Substantia nigra (tissue), 51 donors: ENCODE measurements at places on chromosomes 6 and 20.

GRCh38 chr6:111996144-111996865 is 57.6 kb upstream of the CCN6 start:
- DNase-seq = no peak

DNA sequence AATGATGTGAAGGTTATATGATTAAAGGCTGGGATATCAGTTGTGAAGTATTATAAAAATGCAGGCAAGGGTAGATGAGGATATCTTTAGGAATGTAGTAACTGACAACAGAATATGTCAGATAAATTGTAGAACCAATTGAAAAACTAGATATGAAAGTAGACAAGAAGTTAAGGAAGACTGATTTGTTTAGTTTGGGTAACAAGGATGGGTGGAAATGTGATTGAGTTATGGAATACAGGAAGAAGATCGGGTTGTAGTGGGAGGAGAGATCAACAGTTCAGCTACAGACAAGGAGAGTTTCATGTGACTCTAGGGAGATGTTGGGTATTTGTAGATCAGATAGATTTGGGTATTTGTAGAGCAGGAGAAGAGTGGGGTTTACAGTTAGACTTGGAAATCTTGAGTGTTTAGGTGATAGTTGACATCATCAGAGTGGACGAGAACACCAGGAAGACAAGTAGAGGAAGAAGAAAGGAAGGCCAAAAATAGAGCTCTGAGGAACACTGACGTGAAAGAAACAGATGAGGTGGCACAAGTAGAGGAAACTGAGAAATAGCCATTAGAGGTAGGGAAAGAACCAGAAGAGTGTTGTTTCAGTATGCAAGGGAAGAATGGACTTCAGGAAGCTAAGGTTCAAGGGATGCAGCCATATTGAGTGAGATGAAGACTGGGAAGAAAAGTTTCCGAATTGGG is 12.1 kb upstream of the TSPYL1 start:
- DNase-seq = no peak

DNA sequence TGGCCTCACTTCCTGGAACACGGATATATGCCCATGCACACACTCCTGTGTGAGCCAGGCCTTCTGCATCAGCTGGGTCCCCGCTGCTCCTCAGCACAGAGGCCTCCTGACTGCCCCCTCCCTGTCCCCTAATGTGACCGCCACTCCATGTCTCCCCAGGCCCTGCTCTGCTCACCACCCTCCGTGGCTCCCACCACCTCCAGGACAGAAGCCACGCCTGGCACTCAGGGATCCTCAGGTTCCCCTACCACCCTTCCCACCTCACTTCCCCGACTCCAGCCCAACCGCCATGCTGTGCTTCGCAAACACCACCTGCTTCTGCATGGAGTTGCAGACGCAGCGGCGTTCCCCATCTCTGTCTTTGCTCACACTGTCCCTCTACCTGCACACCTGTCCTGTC is 4.3 kb upstream of the SRC start:
- DNase-seq = no peak

DNA sequence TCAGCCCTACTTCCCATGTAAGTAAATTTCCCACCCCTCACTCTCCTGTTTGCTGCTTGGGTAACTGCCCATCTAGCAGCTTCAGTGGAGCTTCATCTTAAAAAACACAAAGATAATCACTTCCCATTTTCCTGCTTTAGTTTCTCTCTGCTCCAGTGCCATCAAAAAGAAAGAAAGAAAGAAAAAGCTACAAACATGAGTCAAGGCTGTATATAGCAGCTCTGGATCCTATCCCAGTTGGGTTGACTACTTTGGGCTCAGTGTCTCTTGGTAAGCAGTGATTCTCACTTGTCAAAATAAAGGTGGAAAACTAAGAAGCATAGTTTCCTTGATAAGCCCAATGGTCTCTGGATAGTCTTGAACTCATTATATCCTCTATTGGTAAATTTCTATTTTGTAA is 48.7 kb upstream of the SRPK1 start:
- DNase-seq = no peak

DNA sequence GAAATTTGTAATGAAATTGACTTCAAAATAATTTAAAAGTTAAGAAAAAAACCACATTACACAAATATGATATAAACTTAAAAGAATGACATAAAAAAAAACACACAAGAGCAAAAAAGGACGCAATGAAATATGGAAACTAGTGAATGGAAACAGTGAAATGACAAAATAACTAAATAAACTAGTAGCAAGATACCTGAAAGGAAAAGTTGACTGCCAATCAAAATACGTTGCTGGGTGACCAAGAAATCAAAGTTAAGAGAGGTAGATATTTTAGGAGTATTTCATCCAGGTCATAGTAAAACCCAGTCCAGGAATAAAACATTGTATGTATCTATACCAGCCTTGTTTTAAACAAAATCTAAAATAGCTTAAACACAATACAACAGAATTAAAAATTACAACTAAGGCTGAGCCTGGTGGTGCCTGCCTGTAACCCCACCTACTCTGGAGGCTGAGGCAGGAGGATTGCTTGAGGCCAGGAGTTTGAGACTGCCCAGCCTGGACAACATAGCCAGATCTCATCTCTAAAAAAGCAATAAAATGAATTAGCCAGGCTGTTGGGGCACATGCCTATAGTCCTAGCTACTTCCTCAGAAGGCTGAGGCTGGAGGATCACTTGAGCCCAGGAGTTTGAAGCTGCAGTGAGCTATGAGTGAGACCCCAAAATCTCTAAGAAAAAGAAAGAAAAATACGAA is 22.0 kb downstream of the C6orf15 start:
- DNase-seq = no peak

- no peak for DNase-seq
Observed at GRCh38 chr6:107293350-107293749, 166.0 kb downstream of the PDSS2 start.

GRCh38 chr6:168438783-168439520 is 2.0 kb upstream of the SMOC2 start:
- DNase-seq = no peak

GRCh38 chr6:131134980-131135243 is 355 bp upstream of the AKAP7 start:
- no peak for DNase-seq

DNA sequence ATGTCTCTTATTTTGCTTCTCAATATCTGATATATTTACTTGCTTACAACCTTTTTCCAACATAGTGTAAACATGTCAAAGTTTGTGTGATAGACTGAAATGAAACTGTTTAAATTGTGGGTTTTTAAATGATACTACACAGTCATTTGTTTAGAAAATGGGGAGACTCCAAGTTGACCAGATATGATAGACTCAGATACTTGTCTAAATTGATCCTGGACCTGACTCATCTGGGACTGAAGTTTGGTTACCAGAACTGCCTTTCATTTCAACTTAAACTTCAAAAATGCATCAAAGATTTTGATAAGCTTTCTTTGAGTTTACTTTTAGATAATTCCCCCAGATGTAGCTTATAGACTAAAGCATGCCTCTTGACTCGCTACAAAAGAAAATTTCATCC is 27.0 kb upstream of the PRL start:
- DNase-seq = no peak

DNA sequence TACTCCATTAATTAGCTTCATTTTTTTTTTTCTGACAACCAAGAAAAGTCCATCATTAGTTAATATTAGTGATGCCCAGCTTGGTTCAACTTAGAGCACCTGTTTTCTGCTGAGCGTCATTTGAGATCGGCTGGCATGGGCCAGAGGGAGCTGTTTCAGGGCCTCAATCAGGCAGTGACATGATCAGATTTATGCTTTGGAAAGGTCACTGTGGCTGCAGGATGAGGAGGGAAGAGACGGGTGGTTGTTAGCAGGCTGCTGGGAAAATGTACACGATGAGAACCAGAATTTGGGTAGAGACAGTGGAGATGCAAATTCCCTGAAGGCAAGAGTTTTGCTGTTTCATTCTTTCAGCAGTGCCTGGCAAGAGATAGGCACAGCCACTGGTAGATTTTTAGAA is 4.4 kb upstream of the STX16 start:
- no peak for DNase-seq

DNA sequence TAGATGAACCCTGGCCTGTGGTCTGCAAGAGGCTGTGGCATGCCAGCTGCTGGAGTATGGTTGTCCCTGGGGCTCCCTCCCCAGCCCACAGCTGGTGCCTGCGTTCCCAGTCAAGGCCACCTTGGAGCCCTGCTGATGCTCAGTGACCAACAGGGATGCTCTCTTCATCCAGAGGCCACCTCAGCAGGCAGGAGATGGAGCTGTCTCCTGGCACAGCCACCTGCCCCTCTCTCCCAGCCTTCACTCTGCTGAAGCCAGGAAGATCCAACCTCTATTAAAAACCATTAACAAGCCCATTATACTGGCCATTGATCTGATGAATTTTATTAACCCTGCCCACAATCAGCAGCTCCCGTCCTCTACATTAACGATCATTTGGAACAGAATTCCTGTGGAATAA is 40.4 kb downstream of the ADTRP start:
- DNase-seq = no peak

- DNase-seq = no peak
Observed at GRCh38 chr20:21511850-21512633, 1.8 kb downstream of the NKX2-2 start.

DNA sequence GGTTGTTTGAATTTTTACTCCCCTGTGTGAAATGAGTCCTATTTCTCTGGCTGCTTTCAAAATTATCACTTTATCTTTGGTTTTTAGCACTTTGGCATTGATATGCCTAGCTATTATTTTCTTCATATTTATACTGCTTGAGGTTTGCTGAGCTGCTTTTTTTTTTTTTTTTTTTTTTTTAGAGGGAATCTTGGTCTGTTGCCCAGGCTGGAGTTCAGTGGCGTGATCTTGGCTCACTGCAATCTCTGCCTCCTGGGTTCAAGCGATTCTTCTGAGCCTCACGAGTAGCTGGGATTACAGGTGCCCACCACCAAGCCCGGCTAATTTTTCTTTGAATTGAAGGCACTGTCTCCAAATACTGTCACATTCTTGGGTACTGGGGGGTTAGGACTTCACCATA is 40.6 kb downstream of the STXBP5 start:
- no peak for DNase-seq

GRCh38 chr6:45870531-45870930 is 145.1 kb downstream of the CLIC5 start:
- no peak for DNase-seq

GRCh38 chr6:90100059-90100665 is 196.5 kb downstream of the BACH2 start:
- no peak for DNase-seq

DNA sequence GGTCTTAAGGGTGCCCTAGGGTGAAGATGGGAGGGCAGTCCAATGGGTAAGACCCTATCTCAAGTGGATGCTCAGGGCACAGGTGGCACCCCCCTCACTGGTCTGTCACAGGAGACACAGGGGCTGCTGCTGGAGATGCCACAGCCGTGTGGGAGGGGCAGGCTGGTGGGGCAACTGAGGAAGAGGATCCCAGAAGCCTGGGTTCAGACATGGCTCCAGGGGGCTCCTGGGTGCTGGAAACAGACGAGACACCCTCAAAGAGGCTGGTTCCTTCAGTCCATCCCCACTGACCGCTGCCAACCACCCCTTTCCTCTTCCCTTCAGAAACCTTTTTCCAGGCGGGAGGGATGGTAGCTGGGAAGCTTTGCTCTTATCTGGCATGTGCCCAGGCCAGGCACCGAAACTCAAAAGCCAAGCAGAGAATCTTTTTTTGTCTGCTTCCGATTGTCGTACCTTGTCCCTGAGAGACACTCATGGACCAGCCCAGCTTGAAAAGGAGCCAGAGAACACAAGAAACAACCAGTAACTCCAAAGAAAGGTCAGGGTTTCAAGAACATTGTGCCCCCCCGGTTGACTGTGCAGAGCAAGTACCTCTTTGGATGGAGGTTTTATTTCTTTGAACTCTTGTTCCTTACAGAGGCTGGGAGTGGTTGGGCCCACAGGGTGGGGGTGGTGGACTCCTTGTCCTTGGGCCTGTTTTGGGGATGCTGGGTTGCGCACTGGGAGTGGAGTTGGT is 28.5 kb upstream of the EMILIN3 start:
- DNase-seq = no peak

DNA sequence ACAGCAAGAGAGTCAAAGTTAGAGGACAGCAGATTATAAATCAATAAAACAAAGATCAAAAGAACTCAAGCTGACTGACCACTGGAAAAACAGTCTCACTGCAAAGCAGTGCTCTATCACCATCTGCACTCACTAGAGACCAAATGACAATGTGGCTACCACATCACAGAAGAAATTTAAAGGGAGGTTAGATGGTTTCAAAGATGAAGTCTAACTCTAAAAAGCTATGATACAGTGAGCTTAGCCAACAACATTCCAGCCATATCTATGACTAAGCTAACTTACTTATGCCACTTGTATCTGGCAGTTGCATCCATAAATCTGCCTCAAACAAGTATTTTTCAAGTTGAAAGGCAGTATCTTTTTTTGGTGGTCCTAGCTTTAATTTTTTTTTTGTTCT is 68.6 kb downstream of the ARHGAP18 start:
- no peak for DNase-seq

DNA sequence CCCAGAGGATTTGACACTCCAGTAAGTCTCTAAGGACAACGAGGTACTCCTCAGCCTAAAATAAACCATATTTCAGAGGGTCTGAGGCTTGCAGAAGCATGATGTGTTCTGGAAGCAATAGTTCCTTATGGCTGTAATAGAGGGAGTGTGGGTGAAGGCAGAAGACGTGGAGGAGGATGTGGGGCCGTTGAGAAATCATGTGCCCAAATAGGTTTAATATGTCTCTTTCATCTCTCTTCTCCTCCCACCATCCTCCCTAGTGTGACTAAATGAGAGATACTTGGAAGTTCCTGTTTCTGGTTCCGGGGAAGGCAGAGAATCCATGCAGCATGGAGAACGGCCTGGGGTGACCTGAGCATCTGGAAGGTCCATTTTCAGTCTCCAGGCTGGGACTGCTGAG is 174.0 kb upstream of the RSPO3 start:
- DNase-seq = no peak

DNA sequence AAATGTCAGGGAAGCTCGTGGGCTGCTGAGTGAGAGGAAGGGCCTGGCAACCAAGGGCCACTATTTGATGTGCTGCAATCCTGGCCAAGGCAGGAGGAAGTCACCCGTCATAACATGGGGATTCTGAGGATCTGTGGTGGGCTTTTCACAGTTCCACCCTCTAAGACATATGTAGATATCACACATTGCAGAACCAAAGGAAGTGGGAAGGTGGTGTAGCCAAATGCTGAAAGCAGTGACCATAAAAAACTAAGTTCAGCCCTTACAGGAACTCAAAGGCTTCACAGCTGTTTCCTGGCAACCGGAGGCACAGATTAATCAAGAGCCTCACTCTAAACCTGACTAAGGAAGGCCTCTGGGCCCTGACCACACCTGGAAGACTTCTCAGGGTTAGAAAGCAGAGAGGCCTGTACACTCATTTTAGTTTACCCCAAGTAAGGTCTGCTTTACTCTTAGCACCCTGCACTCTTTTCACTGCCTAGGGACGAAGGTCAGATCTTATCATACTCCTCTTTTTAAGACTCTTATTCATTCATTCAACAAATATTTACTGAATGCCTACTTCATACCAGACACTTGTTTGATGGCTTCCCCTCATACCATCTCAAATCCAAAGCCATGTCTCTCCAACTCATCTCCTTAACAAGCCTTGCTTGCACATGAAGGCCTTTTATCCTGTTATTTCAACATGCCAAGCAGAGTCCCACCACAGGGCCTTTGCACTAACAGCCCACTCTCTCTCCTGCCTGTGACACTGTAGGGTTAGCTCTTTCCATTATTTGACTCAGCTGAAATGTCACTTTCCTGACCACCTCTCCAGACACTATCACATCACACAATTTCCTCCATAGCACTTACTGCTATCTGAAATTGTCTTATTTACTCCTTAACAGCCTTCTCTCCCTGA is 2.6 kb downstream of the UBE2V1 start:
- no peak for DNase-seq

GRCh38 chr6:133814797-133815196 is 74.1 kb upstream of the TCF21 start:
- no peak for DNase-seq

GRCh38 chr20:17504066-17504897 is 26.9 kb downstream of the BFSP1 start:
- DNase-seq = no peak
